ENCODE measurements at places on chromosomes 1 and 21.

- DNase-seq = no peak
These were observed 50.1 kb downstream of the ATF6 start for GRCh38 chr1:161816201-161816600.

- no peak for DNase-seq
These were observed 18.4 kb downstream of the CD2 start for GRCh38 chr1:116772648-116773045.

GRCh38 chr1:2375923-2376260 is 15.5 kb downstream of the MORN1 start:
- DNase-seq = no peak

DNA sequence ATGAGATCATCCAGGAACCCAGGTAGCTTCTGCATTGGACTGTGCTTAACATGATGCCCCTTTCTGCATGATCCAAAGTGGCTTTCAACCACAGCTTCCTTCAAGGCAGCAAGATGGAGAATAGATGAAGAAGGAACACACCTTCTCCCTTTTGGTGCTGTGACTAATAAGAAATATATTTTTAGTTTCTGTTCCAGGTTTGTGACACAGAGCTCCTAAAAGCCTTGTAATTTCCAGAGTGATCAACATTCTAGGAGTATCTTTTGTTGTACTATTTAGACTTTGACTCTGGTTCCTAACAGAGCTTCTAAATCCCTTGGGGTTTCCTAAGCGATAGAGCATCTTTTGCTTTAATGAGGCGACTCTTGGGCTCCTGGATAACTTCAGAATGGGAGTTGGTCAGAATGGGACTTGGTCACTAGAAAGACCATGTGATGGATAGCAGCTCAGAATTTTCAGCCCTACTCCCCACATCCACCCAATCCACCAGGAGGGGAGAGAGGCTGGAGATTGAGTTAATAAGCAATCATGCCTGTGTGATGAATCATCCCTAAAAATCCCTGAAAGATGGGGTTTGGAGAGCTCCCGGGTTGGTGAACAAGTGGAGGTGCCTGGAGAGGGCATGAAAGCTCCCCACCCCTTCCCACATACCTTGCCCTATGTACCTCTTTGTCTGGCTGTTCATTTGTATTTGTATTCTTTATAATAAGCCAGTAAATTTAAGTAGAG is 134.8 kb downstream of the FGGY start:
- no peak for DNase-seq

DNA sequence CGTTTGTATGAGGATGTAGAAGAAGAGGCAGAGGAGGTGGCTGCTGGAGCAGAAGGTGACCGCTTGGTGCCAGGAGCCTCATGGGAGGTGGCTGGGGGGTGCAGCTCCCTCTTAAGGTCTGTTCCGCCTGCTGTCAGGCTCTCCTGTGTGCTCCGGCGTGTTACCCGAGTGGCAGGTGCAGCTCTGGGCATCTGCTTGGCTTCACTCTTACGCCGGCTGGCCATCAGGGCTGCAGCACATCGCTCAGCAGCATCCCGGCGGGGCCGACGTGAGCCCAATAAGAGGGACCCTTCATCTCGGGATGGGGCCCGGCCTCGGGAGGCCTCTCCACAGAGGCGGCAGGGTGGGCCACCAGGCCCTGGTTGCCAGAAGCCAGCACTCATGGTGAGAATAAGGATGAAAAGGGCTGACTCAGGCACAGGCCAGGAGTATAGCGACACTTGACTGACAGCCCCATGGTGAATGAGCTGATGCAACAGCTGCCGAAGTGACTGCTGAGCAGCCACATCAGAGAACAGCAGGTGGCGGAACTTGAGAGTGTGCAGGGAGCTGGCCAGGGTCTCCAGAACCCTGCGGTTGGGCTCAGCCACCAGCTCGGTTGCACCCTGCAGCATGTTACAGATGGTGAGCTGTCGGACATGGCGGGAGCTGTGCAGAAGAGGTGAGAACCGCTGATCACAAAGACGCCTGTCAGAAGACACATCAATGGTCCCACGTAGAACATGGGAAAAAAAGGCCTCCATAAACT is 17.5 kb downstream of the LRRC41 start:
- no peak for DNase-seq

DNA sequence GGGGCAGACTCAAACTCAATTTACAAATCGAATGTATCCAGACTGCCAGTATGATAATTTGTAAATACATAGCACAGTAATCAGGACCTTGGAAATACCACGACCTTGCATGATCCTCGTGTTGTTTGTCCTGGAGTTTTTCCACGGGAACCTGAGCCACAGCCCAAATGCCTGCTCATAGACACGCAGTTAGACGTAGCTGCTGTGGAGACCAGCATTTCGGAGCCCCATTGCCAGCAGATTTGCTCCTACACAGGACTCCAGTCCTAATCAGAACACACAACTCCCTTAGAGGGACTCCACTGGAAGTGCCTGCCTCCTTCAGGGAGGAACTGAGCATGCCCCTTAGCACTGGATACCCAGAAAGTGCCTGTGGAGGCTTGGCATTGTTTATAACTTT is 163.2 kb downstream of the GALNT2 start:
- DNase-seq = no peak
